ENCODE measurements at places on chromosomes 3 and 15.

DNA sequence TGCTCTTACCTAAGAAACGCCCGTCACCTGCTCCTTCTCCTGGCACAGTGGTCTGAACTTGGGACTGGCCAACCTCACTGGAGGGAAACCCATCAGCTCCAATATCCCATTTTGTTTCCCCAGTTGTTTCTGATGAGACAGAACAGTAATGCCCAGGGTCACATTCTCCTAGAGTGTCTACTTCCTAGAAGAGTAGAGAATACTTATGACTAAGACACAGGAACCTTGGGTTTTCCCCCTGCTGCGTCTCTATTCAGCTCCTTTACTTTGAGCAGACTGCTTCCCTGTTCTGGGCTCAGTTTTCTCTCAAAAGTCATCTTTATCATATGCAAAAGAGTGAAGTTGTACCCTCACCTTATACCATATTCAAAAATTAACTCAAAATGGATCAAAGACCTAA is 79.4 kb downstream of the POLR2M start:
- no peak for DNase-seq

- peak; percentile 42 for DNase-seq
Measured at GRCh38 chr3:14424711-14425580, 22.5 kb downstream of the SLC6A6 start.

DNA sequence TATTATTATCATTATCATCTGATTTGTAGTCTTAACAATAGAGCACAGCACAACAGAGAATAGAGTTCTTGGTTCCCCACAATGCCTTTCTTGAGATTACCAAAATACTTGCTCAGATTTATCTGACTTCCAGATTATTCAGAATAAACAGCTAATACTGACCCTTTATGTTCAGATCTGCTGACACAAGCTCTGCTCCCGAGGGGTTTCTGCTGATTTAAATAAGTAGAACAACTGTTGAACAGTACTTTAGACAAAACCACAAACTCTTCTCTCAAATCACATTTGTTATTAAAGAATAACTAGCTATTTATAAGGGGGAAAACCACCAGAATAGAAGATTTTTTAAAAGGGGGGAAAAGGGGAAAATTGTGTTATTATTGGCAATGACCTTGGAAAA is 380.2 kb upstream of the ATP11B start:
- no peak for DNase-seq

DNA sequence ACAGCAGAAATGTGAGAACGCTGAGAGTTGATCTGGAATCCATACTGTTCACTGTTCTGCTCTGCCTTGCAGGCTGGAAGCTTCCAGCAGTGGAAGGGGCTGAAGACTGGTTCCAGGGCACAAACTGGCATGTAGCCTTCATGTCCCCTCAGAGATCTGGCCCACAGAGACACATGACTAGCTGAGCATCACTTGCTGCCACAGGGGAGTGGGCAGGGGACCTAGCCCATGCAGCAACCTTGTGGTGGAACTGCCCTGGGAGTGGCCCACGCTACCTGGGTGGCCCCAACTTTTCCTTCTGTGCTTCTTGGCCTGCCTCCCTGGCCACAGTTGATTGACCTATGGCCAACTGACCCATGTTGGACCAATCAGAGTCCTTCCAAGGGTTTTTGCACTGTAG is 98.1 kb downstream of the TPRA1 start:
- DNase-seq: no peak

GRCh38 chr3:161602475-161602874 is 105.9 kb downstream of the OTOL1 start:
- no peak for DNase-seq

DNA sequence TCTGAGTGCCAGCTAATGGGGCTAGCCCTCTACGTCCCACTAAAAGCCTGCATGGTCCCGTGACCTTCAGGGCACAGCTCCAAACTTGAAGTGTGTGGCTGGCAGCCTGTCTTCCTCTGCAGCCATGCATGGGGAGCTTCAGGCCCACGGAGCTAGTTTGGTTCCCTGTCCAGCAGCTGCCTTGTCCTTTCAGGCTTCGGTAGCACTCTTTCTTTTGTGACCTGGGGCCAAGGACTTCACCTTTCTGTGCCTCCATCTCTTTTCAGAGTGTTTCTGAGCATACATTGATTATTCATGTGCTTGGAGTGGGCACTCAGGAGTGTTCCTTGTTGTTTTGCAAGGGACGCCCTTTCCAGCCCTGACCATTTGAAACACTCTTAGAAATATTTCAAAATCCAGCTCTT is 155.2 kb downstream of the DNAJB8 start:
- DNase-seq: no peak

DNA sequence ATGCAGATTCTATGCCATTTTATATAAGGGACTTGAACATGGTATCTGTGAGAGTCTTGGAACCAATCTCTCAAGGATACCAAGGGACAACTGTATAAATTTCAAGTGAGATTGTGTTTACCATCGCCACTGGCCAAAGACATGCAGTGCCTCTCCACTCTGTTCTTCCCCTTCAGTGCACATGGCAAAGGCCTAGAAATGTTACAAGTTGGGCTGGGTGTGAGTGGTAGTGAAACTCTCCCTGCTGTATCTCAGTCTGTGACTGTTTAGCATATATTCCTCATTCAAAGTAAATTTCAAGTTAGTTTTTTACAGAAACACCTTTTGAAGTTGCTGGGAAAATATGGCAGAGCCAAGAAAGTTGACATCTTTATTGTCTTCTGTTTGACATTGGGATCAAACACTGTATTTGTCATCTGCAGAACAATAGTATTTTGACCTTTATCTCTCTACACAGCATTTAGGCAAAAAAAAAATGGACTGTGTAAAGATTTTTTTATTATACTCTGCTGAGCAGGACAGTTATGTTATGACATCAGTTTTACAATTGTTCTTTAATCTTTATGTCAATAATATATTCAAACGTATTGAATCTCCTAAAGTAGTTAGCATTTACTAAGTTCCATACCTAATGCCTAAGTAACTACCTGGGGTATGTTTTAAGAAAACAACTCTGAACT is 101.4 kb downstream of the CCNL1 start:
- DNase-seq: no peak

- no peak for DNase-seq
Measured at GRCh38 chr15:40464595-40465185, 6.1 kb upstream of the CHST14 start.

DNA sequence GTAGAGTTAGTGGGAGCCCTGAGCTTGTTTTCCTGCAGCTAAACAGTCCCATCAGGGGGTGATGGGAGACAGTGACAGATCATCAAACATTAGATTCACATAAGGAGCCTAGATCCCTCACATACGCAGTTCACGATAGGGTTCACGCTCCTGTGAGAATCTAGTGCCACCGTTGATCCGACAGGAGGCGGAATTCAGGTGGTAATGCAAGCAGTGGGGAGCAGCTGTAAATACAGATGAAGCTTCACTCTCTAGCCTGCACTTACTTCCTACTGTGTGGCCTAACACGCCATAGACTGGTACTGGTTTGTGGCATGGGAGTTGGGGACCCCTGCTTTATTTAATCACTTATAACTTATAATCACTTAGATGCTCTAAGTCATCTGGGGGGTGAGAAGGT is 179.1 kb downstream of the AKAP13 start:
- DNase-seq: no peak

DNA sequence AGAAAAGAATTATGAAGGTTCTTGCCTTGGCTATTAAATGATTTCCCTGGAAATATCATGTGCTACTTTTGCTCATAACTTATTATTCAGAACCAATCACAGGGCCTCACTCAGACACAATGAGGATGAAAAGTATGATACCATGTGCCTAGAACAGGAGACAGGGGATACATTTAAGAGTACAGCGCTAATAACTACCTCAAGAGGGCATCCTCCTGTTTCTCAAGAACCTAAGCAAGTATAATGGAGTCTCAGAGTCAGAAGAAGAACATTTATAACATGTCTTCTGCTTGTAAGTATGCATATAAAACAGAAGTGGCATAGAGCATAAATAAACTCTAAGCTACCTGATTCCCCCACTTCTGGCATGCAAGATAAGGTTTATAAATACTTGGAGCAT is 125.4 kb upstream of the MME start:
- DNase-seq: peak; percentile 61

DNA sequence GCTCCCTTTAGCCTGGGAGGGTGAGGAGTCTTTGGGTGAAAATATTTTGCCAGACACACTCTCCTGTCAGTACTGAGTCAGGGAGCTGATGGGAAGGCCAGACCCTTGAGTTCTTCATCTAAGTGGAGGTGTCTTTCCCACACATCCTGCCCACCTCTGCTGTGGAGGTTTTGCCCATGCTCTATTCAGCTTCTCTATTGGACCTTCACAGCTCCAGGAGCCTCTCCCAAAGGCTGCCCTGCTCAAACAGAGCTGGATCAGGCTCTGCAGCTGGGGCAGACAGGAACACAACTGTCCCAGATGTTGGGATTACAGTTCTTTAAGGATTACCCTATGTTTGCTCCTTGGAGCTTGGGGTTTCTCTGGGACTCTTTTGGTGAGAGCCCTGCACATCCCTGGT is 77.9 kb downstream of the SPSB4 start:
- no peak for DNase-seq

- DNase-seq: no peak
Measured at GRCh38 chr15:45099549-45100165, 14.3 kb downstream of the DUOX2 start.

DNA sequence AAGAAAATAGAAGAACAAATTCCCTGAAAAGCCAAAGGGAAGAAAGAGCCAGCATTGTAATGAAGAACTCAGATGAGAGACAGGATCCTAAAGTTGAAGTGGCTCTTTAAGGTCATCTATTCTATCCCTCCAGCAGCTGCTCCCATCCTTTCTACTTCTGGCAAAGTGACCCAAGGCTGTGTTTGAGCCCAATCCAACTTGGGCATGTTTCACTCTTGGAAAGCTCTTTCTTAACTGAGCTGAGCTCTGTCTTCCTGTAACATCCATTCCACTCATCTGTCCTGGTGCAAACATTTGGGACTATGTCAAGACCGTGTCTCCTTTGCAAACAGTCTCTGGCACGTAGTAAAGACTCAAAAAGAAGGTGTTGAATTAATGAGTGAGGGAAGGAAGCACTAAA is 298.1 kb upstream of the IGF1R start:
- no peak for DNase-seq

DNA sequence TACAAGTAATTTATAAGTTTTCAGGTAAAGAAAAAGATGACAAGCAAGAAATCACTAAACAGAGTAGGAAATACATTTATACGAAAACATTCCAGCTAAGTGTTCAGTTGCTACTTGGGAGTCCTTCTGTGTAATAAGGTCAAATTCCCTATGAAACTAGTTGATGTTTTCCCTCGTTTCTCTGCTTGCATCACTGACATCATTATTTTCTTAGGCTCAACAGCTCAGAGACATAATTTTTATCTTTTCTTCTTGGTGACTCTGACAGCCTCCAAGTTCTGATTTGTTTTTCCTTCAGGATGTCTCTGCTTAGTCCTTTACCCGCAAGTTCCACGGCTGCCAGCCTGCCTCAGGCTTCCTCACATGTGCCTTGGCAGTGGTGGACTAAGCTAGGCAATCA is 173.6 kb downstream of the P3H2 start:
- no peak for DNase-seq

DNA sequence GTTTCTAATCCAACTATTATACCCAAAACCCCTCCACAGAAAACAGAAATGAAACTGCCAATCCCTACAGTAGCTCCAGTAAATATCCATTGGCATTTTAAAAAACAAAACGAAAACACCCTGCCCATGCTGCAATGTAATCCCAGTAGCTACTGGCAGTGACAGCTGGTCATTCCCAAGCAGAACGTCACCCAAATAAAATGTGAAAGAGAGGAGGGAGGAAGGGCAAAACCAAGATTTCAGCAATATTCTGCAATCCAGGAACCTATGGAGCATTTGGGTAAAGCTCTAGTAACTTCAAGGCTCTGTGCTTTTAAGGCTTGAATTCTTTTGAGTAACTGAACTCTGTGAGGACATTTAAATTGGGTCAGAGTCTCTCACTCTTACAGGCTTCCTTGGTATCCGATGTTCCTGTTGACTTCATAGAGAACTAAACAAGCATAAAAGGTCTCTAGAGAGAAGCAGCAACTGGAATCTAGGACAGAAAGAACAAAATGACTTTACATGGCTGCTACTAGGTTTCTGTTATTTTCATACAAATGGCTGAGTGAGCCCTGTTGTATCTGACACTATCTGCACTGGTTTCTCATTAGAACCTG is 136.2 kb downstream of the TNIK start:
- DNase-seq: no peak

- no peak for DNase-seq
Measured at GRCh38 chr3:9768141-9768775, 1.5 kb downstream of the CAMK1 start.

DNA sequence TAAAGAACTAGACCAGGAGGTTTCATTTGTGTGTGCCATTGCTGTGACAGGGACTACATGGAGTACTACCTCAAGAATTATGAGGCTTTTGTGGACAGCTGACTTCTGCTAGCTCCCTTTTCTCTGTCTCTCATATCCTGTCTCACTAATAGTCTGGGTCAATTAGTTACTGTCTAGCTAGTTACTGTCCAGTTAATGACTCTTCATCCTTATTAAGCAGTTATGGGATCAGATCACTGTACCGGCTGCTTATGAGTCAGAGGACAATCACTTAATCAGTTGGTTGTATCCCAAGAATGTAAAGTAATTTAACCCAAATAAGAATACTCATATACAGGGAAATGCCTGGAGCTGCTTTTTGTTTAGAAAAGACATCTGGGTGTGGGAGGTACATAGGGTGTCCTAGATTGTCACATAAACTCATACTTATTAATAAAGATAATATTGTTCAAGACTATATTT is 158.0 kb downstream of the CDIN1 start:
- peak; percentile 82 for DNase-seq

DNA sequence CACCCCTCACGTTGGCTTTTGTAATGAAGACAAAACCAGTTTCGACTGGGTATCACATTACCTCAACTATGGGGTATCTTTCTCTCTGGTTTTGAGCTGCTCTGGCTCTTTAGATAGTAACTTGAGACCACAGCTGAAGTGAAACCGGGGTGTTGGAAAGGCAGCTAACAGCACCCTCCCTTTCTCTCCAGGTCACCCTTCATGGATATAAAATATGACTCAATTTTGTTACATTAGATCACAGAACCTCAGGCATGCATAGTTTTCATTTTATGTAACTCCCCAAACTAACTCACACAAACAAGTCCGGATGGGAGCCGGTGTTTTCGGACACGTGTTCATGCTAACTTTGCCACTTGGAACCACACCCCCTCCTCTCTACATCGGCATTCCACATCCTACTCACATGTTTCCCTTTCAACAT is 90.7 kb downstream of the NR2F2 start:
- peak; percentile 41 for DNase-seq
